ENCODE measurements at places on chromosomes 2 and 18.

DNA sequence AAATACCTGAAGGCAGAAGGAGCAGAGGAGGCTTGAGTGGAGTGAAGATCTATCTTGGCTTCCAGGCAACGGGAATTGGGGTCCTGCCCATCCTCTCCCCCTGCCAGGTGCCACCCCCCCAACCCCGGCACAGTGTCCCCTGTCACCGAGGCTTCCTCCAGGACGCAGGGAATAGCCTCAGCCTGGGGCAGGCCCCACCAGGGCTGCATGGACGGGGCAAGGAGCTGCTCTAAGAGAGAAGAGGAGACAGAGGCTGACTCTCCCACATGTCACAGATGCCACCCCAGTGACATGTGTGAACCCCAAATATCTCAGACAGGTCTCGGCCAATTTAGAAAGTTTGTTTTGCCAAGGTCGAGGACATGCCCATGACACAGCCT, 42.1 kb downstream of the PXDN start:
- no peak for DNase-seq

DNA sequence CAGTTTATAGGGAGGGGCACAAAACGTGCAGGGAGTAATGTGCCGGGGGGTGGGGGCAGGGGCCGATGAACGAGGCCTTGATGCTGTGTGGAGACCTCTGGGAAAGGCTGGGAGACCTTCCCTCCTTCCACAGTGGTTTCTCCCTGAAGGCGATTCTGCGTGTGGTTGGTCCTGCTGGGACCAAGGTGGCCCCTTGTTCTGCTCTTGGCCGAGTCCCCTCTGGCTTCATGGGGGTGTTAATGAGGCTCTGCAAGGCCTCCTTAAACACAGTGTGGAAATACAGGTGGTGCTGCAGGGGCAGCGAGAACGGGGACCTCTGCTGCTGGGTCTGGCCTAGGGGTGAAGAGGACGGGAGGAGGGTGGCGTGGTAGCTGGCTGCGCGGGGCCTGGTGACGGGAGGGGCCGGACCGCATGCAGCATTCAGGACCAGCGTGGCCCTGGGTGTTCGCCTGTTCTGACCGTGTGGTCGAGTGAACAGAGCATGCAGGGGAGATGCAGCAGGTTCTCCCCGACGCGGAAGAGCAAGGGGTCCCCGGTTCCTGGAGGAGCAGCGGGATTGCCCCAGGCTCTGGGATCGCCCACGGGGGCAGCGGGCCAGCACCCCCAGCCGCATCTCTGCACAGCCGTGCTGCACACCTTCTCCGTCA, 42.1 kb upstream of the KCNG2 start:
- no peak for DNase-seq

GRCh38 chr2:239098288-239098970, 250.5 kb downstream of the TWIST2 start:
- DNase-seq, result no peak

- DNase-seq, result no peak
Measured at GRCh38 chr2:152375174-152375573, 40.2 kb downstream of the FMNL2 start.

- DNase-seq, result no peak
Measured at GRCh38 chr2:43008388-43008787, 216.0 kb upstream of the HAAO start.

DNA sequence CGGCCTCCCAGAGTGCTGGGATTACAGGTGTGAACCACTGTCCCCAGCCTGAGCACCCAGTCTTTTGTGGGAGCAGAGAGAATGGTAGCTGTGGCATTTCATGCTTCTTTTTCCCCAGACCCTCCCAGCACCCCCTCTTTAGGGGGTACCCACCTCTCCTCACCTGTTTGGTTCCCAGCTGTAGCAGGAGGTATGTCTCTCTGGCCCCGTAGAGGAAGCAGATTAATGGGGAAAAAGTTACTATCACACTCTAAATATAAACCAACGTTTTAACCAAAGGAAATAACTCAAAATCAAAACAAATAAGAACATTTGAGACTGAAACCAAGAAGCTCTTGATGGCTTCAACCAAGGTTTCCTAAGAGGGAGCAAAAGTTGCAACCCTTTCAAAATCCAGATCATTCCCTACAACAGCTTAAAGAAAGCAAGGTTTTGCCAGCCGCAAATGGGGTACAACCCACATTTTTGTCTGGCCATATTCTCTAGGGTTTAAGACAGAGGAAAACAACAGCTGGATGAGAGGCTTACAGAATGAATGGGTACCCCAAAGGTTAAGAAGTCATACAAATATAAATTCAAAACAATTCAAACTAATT, 8.0 kb downstream of the RNF125 start:
- DNase-seq, result no peak

DNA sequence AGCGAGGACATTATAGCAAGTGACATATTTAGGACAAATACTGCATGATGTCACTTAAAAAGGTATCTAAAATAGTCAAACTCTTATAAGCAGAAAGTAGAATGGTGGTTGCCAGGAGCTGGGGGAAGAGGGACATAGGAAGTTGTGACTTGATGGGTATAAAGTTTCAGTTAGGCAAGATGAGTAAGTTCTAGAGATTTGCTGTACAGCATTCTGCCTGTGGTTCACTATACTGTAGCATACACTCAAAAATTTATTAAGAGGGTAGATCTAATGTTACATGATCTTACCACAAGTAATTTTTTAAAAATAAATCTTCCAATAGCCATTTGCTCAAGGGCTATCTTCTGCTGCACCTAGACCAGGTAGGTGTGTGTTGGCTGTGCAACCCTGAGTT, 78.1 kb upstream of the NPAS2 start:
- DNase-seq, result no peak

DNA sequence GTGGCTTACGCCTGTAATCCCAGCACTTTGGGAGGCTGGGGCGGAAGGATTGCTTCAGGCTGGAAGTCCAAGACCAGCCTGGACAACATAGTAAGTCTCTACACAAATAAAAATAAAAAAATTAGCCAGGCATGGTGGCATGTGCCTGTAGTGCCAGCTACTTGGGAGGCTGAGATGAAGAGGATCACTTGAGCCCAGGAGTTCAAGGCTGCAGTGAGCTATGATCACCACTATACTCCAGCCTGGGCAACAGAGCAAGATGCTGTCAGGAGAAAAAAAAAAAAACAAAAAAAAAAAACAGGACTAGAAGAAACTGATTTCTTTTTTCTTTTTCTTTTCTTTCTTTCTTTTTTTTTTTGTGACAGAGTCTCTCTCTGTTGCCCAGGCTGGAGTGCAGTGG, 13.6 kb downstream of the SPDYA start:
- no peak for DNase-seq

DNA sequence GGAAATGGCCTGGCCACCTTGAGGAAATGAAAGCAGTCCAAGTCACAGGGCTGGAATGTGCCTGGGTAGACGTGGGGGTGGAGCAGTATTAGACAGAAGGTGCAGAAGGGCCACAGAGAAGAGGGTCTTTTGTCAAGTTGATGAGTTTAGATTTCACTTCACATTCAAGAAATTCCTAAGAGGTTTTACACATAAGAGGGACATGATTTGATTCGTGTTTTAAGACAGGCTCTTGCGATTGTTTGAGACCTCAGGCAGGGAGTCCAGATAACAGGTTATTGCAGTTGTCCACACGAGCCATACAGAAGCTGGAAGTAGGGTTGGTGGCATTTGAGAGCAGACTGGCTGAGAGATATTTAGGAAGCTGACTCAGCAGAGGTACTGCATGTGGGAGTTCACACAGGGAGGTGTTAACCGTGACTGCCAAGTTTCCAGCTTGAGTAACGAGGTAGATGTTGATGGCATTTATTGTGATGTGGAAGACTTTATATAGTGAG, 64.6 kb downstream of the NEB start:
- DNase-seq, result no peak

DNA sequence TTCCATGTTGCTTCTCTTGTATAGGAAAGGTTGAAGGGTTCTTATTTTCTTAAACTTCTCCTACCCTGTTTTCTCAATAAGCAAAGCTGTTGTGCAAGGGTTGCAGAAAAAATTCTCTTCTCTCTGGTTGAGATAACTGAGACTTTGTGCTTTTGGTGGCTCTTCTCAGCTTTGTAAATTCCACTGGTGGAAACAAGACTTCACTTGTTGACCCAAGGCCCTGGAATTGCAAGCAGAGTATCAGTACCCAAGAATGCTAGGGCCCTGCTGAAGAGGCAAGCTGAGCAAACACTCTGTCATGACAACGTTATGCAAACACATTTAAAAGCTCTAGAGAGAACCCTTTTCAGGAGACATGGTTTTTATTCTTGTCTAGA, 294.7 kb upstream of the EPAS1 start:
- no peak for DNase-seq

DNA sequence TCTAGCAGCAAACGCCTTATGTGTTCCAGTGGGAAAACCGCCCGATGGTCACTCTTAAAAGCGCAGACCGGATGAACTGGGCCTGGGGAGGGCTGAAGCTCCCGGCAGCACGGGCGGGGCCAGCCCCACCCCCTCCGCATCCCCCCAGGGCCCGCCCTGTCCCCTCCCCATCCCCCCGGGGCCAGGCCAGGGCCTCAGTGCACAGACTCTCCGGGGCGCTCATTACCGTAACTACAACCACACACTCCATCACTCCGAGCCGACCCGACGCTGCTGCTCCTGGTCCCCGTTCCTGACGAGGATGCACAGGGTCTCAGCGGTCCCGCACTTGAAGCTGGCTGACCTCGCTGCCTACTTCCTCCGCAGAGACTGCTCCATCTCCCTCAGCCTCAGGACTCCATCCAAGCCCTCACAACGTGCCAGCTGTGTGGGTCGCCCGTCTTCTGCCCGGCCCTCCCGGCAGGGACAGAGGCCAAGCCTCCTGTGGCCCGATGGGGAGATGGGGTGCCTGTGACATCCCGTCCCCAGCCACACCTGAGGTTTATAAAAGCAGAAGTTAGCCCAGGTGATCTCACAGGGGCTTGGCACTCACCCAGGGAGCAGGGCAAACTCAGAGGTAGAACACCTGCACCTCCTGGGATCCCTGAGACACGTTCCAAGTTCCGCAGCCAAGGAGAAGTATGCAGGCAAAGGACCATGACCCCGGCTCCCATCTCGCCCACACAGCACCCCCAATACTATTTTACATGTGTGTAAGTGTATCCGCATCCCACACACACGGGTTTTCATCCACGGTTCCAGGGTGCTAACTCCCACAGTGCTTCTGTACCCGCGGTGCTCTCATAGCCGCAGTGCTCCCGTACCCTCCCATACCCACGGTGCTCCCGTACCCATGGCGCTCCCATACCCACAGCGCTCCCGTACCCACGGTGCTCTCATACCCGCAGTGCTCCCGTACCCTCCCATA, 36.0 kb downstream of the SLC66A2 start:
- DNase-seq, result no peak

Data from stimulated activated CD8-positive, alpha-beta memory T cell treated with anti-CD3 and anti-CD28 coated beads, Interleukin-2, amount 100 ng/mL, for 1 hour (primary cell).